Nasal cavity respiratory epithelium epithelial cell of viscerocranial mucosa (primary cell): ENCODE measurements at places on chromosomes 5 and 9. TPM values are rescaled to one million over a fixed set of nuclear protein-coding genes. Genes with fewer than 3 reads are reported as not detected.

Gene SUSD3
- total RNA-seq: 0.78 TPM in 1 of 2 replicates, not detected in the other

Gene TRAF1
- total RNA-seq: 1.0 and 2.3 TPM in 2 replicates

Gene PTGR1
- total RNA-seq: 49.9 and 57.2 TPM in 2 replicates

Gene SH3RF2
- total RNA-seq: 14.4 and 32.2 TPM in 2 replicates

Gene LECT2
- total RNA-seq: not detected in 2 replicates

Gene BRD8
- 13.3 and 22.1 TPM in 2 replicates for total RNA-seq

Gene LMNB1
- 2.8 and 4.8 TPM in 2 replicates for total RNA-seq

Gene EGFLAM
- 0.93 TPM in 1 of 2 replicates, not detected in the other for total RNA-seq

Gene CDKN2B-AS1
- 1.0 and 1.9 TPM in 2 replicates for total RNA-seq

Gene LMX1B
- total RNA-seq: under 0.01 and 0.14 TPM in 2 replicates

Gene FBP1
- total RNA-seq: under 0.01 and 0.28 TPM in 2 replicates

Gene ADGRD2
- total RNA-seq: 0.07 and 0.34 TPM in 2 replicates

Gene BTNL3
- total RNA-seq: not detected in 2 replicates

Gene JAKMIP2
- total RNA-seq: not detected in 2 replicates

Gene ANKRD31
- total RNA-seq: 0.21 and 0.34 TPM in 2 replicates

Gene HAVCR2
- 0.21 and 1.0 TPM in 2 replicates for total RNA-seq

Gene SPATA31D4
- total RNA-seq: not detected in 2 replicates

Gene SNX2
- 69.9 and 78.3 TPM in 2 replicates for total RNA-seq

Gene TAF1L
- total RNA-seq: under 0.01 TPM in 2 replicates

Gene SLC4A9
- 0.07 and 0.34 TPM in 2 replicates for total RNA-seq

Gene EMB
- 31.4 and 36.0 TPM in 2 replicates for total RNA-seq

Gene FOXD4L6
- under 0.01 TPM in 1 of 2 replicates, not detected in the other for total RNA-seq

Gene SLC45A2
- 0.14 TPM in 1 of 2 replicates, not detected in the other for total RNA-seq

Gene FOXI1
- total RNA-seq: not detected in 2 replicates

Gene PCDHB3
- under 0.01 and 0.57 TPM in 2 replicates for total RNA-seq

Gene BNC2
- under 0.01 and 0.57 TPM in 2 replicates for total RNA-seq

Gene ZNF484
- 8.9 and 15.4 TPM in 2 replicates for total RNA-seq

Gene NUTM2G
- total RNA-seq: not detected in 2 replicates

Gene ACTBL2
- 0.50 TPM in 1 of 2 replicates, not detected in the other for total RNA-seq

Gene IFNA13
- not detected in 2 replicates for total RNA-seq

Gene FAM81B
- not detected in 2 replicates for total RNA-seq

Gene PCDHGB4
- 3.1 and 8.0 TPM in 2 replicates for total RNA-seq

Gene OLFML2A
- total RNA-seq: 3.1 and 128 TPM in 2 replicates

Gene OR1J2
- not detected in 2 replicates for total RNA-seq

Gene APBA1
- total RNA-seq: 0.68 and 2.7 TPM in 2 replicates

Gene LHX2
- not detected in 2 replicates for total RNA-seq

Gene SLC34A3
- under 0.01 TPM in 1 of 2 replicates, not detected in the other for total RNA-seq

Gene SLC36A3
- not detected in 2 replicates for total RNA-seq

Gene ELL2
- total RNA-seq: 117 and 132 TPM in 2 replicates

Gene TAL2
- total RNA-seq: not detected in 2 replicates

Gene NINJ1
- 25.6 and 61.1 TPM in 2 replicates for total RNA-seq

Gene SLC27A6
- 0.28 and 0.34 TPM in 2 replicates for total RNA-seq

Gene BAAT
- total RNA-seq: under 0.01 and 0.07 TPM in 2 replicates
